ENCODE measurements at places on chromosomes 16 and 17.

DNA sequence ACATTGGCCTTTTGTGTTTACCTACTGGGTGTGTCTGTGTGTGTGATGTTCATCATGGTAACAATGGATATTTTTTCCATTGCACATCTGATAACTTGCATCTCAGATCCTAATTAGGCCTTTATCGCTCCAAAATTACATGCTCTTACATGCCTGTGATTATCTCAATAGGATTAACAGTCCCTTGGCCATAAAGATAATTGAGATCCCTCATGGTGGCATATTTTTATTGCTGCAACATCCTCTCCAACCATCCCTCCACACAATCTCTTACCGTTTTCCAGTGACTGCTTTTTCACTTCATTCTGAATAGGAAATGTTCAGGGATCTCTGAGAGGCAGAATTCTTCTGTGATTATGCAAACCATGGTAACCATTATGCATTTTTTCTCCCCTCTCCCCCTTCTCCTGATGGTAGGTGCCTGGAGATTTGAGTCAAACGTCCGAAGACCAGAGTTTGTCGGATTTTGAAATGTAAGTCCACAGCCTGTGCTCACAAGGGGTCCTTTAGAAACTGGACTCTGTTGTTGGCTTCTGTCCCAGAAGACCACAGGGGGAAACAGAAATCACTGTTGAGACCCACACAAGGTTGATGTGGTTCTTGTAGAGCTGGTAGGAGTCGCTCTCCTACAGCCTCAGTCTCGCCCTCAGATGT, 405.5 kb downstream of the CPPED1 start:
- no peak for DNase-seq

DNA sequence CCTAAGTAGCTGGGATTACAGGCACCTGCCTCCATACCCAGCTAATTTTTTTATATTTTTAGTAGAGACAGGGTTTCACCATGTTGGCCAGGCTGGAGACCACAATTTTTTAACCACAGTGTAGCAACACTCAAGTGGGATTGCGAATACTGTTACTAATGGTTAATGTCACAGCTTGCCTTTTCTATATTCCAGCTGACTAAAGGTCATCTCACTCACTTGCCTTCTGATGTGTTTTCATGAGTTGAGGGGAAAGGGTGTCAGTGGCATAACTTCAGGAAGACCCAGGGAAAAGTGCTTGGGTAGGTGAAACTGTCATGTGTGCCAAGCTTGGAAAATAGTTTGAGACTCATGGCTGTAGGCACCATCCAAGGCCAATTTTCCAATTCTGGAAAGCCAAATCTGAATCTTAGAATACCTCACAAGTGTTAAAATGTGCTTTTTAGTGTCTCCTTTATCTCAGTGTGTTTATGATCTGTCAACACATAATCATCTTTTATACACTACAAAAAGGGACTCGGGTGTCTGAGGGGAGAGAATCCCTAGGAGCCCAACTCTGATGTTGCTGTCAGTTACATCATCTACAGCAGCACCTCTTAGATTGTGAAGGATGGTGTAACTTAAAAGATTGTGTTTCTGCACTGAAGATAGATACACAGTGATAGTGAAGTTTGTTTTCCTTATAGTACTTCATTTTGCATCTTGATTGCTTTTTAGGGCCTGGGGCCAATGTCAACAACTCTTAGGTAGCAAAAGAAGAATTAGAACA, 27.1 kb downstream of the OGFOD1 start:
- DNase-seq, result no peak

- peak; percentile 34 for DNase-seq
Measured at GRCh38 chr16:85735225-85735635, 15.7 kb downstream of the C16orf74 start.

GRCh38 chr16:83356266-83356665, 451.5 kb upstream of the HSBP1 start:
- DNase-seq, result no peak

DNA sequence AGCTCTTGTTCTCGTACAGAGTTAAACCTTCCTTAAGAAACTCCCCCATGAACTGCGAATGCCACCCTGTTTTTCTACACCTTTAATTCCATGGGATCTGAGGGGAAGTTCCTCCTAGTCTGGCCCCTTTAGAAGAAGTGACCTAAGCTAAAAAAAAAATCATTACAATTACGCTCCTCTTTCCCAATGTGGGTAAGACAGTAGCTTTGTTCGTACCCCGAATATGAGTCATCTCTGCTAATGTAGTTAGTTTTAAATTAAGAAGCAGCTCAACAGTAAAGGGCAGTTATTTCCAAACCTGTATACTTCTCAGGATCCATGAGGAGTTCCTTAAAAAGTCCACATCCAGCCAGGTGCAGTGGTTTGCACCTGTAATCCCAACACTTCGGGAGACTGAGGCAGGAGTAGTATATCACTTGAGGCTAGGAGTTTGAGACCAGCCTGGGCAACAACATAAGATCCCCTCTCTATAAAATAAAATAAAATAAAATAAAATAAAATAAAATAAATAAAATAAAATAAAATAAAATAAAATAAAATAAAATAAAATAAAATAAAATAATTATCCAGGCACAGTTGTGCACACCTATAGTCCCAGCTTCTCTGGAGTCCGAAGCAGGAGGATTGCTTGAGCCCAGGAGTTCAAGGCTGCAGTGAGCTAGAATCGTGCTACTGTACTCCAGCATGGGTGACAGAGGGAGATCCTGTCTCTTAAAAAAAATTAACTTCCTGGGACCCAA, 26.1 kb downstream of the RCVRN start:
- no peak for DNase-seq

- no peak for DNase-seq
Measured at GRCh38 chr17:67993998-67994361, 2.3 kb downstream of the C17orf58 start.
